ENCODE measurements at places on chromosomes 5 and 9. TPM values are rescaled to one million over a fixed set of nuclear protein-coding genes. Genes with fewer than 3 reads are reported as not detected.

DNA sequence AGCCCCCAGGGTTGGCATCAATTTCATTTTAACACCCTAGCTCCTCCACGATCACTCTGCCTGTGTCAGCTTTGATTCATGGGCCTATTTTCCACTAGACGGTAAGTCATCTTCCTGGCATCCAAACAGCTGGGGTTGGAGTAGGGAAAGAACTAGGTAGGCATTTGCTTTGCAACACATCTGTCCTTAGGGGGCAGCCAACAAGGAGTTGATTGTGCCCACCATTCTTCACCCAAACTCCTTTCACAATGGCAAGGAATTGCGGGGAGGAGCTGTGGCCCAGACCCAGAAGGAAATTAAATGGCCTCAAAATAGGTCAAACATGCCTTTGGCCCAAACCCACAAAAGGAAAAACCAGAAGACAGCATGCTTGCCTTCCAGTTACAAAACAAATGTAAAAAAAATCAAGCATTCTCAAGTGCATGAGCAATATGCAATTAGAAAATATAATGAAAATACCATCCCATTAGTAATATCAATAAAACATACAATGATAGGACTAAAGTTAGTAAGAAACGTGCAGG, 71.8 kb downstream of the NRG2 start:
- no peak for DNase-seq

DNA sequence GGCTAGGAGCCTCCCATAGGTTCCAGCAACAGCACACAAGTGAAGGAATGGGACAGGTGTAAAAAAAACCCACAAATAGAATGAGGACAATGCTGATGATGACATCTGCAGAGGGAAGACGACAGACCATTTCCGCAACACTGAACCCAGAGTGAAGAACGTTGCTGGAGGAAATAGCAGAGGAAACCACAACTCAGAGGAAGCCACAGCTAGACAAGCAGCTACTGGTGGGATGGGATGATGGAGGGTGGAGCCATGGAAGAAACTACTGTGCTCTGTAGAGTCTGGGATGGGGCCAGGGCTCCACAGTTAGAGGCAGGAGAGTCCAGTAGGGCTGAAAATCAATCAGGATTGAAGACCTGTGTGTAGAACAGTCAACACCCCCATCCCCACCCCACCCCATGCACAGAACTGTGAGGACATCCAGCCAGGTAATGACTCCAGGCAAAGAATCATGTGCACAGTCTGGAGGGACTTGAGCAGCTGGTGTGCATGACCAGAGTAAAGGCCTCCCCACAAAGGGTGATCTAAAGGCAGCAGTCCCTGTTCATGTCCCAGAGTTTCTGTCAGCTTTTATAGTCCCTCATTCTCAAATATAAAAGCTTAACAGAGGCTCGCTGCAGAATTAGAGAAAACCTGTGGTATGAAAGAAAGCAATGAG, 65.2 kb upstream of the SPIN1 start:
- peak; percentile 59 for DNase-seq

GRCh38 chr5:123104607-123105006, 15.6 kb downstream of the PRDM6 start:
- no peak for DNase-seq

- no peak for DNase-seq
Measured at GRCh38 chr9:132164604-132165362, 2.9 kb downstream of the NTNG2 start.

GRCh38 chr5:176732306-176732705, 78.1 kb upstream of the UNC5A start:
- DNase-seq: no peak

DNA sequence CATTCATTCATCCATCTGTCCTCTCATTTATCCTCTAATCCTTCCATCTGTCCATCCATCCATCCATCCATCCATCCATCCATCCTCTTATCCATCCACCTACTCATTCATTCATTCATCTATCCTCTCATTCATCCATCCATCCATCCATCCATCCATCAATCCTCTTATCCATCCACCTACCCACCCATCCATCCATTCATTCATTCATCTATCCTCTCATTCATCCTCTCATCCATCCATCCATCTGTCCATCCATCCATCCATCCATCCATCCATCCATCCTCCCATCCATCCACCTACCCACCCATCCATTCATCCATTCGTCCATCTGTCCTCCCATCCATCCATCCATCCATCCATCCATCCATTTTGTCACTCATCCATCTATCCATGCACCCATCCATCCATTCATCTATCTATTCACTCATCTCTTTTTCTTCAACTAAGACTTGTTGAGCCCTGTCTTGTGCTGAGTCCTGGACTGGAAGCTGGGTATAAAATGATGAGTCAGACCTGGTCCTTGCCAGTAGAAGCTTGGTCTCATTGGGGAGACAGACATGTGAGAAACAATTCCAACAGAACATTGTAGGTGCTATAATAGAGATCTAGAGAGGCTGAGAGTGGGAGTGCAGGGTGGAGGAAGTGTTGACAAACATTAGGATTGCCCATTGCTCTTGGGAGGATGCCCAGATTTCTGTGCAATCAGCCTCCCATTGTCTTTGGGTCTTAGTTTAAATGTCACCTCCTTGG, 55.0 kb upstream of the IER5L start:
- no peak for DNase-seq

DNA sequence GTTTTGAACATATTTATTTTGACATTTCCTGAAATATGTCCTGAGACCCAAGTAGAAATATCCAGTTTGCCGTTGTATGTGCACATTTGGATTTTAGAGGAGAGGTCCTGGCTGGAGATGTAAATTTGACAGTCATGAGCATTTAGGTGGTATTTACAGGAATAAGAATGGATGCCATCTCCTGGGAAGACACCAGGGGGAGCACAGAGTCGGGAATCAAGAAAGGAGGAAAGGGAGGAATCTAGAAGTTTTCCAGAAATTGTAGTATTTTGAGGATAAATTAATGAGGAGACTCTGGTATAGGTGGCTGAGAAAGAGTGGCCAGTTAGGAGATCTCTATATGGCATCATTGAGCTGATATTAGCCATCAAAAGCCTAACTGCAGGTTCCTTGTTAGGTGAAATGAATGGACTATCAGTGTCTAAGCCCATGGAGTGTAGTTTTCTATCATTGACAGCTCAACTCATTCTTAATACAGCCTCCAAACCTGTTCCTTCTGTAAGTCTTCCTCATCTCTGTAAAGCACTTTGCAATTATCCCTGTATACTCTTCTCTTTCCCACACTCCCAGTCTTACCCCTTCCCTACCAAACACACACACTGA, 7.2 kb downstream of the GAPT start:
- DNase-seq: no peak

DNA sequence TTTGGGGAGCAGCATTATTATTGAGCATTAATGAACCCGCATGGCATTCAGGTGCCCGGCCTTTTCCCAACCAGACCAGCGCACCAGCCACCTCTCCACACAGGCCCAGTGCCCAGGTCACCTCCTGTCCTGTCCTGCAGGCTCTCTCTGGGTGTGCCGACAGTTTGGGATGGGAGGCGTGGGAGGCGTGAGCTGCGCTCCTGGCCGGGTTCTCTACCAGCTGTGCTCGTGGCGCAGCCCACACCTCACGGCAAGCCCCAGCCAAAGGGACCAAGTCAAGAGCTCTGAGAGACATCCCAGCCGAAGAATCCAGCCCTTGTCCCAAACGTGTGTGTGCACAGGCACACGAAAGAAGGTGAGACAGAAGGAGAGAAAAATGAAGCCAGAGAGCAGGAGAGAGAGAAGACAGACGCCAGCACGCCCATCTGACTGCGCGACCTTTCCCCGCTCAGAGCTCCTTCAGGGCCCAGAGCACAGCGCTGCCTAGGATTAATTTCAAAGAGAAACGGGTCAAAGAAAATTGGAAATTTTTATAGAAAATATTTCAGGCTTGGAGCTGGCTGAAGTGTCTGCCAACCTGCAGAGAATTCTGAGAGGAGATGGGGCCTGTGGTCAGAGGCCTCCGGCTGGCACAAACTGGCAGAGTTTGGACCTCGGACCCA, 81.7 kb downstream of the ADAMTS2 start:
- DNase-seq: no peak

GRCh38 chr5:36982146-36982545, 105.6 kb downstream of the NIPBL start:
- DNase-seq: no peak

GRCh38 chr5:35031276-35031675, 16.5 kb downstream of the AGXT2 start:
- no peak for DNase-seq

The C8G gene
- total RNA-seq: not detected

The RNF183 gene
- 0.64 TPM for total RNA-seq

The SLC45A2 gene
- total RNA-seq: not detected

The CLK4 gene
- 22.6 TPM for total RNA-seq

The FOXD4 gene
- 0.19 TPM for total RNA-seq
